Panc1 (cell line): ENCODE measurements at places on chromosomes 3 and 15.

- no peaks in the 10 kb centered on the region for H3K27me3 ChIP-seq
- no peak for DNase-seq
- no peak overlapping the region for H3K27ac ChIP-seq
- H3K36me3 ChIP-seq: no peaks in the 10 kb centered on the region
- no peaks in the 10 kb centered on the region for H3K4me1 ChIP-seq
Measured at GRCh38 chr3:17307482-17307881, 422.7 kb downstream of the PLCL2 start.

- H3K27me3 ChIP-seq: no peaks in the 10 kb centered on the region
- peaks cover 26% of the 10 kb centered on the region for H3K36me3 ChIP-seq
Measured at GRCh38 chr3:72998466-72998865, 1.9 kb downstream of the PPP4R2 start.

DNA sequence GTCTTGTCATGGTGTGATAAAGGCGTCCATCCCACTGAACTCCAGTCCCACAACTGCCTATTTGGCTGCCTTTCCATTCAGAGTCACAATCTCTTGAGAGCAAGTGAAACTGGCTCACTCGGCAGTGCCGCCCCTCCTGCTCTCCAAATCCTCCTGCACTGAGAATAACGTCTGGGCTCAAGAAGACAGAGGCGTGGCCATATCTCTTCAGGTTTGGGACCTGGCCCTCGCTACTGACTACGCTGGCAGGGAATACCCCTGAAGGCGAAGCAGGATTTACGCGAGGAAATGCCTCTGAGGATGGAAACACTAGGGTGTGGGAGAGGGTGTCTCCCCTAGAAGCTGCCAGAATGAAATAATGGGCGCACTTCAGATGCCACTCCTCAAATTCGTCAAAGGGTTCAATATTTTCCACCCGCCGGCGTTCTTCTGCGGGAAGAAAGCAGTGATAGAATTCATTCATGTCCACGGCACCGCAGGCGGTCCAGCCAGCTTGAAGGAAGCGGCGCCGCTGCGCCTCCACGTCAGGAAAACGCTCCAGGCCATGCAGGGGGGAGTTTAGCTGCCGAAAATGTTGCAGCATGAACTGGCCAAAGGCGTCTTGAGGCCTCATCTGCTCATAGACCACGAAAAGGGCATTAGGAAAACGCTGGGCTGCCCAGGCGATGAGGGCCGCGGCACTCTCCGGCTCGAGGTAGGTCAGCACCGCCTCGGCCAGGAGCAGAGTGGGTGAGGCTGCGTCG, 985 bp downstream of the LCMT2 start:
- peak overlapping the region; percentile 79 for H3K4me3 ChIP-seq
- DNase-seq: no peak
- H3K4me1 ChIP-seq: peaks cover 17% of the 10 kb centered on the region
- H3K36me3 ChIP-seq: no peaks in the 10 kb centered on the region

- H3K27me3 ChIP-seq: no peaks in the 10 kb centered on the region
- no peak overlapping the region for H3K4me3 ChIP-seq
- peak overlapping the region; percentile 100 for H3K27ac ChIP-seq
- H3K36me3 ChIP-seq: no peaks in the 10 kb centered on the region
Measured at GRCh38 chr3:149342413-149343380, 9.3 kb upstream of the TM4SF18 start.

DNA sequence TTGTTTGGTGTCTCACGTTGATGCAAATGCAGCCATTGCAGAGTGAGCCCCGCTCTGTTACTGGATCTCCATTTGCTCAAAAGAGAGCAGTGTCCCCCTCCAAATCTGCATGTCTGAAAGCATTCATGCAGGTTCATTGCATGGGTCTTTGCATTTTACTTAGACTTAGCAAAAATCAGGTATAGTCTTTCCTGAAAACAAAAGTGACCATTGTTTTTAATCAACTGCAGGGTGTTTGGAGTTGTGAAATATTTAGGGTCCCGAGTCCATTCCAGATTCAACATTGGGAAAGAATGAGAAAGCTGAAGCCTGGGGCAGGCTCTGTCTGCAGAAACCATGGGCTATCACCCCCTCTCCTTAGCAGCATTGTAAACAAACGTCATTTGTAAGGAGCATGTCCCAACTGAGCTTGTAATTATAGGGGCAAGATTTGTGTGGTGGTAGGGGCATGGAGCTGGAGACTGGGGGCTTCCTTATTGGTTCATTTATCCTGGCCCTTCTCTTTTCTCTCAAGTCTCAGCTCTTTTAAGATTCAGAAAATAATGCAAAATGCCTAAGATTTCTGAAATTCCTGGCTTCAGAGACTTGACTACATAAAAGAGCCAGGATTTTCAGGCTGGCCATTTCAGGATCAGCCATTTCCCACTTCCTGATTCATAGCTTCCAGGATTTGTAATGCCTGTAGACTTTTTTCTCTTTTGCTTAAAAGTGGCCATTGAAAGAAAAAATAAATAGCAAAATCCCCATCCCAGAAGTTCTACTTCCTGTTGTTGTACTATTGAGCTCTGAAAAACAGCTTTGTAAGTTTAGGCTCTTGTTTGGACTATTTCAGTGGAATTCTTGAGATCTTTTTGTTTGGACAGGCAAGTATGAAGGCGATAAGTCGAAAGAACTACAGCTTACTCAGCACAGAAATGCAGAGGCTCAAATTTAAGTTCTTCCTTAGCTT, 23.0 kb downstream of the IGF1R start:
- no peak for DNase-seq
- H3K4me3 ChIP-seq: no peak overlapping the region

DNA sequence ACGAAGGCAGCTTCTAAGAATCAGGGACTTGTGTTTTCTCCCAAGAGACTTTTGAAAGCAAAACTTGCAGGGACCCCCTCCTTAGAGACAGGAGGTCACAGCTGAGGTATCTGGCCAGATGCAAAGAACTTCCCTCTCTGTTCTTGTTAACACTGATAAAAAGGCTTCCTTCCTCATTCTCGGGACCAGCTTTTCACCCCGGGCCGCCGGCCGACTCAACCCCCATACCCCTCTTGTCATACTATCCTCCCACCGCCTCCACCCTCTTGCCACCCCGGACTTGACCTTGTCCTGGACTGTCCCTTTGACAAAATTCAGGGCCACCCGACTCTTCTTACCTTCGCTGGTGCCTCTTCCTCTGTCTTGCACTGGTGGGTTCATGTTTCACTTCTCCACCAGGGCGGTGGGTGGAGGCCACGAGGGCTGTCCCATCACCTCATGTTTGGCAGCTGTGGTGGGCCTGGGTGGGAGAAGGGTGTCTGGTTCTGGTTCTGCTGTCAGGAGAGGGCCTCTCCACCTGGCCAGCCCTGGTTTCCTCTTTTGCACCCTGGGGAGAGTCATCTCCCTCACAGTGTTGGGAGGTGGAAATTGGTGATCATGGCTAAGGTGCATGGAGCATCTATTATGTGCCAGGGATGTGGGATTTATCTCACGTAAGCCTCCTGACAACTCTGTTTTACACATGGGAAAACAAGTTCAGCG, 32.5 kb downstream of the BHLHE40 start:
- no peak overlapping the region for H3K4me3 ChIP-seq
- no peaks in the 10 kb centered on the region for H3K27me3 ChIP-seq
- H3K36me3 ChIP-seq: no peaks in the 10 kb centered on the region
